Ascending aorta (tissue), 2 donors: ENCODE measurements at places on chromosomes 7 and 10.

- DNase-seq, result no peak
These were observed 250.1 kb upstream of the MBL2 start for GRCh38 chr10:53022611-53023088.

DNA sequence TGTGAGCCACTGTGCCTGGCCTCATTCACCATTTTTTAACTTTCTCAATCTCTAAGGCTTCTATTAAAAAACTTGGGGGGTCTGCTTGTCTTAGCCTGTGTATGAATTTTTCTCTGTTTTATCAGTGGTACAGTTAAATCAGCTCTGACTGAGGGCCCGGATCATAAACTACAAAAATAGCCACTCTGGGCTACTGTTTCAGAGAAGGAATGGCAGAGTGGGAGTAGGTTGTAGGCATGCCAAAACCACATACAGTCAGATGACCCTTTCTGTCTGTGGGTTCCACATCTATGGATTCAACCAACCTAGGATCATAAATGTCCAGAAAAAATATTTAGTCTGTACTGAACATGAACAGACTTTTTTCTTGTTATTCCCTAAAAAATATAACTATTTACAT lies 21.3 kb downstream of the TBC1D12 start:
- DNase-seq, result no peak

- DNase-seq, result no peak
These were observed 5.9 kb upstream of the LGI1 start for GRCh38 chr10:93751832-93752231.

GRCh38 chr7:95843286-95843685 lies 70.9 kb downstream of the DYNC1I1 start:
- DNase-seq, result no peak

- DNase-seq, result no peak
These were observed 382 bp upstream of the MBLAC1 start for GRCh38 chr7:100126239-100126930.

- no peak for DNase-seq
These were observed 156.5 kb upstream of the ITGB1 start for GRCh38 chr10:33114451-33114952.

DNA sequence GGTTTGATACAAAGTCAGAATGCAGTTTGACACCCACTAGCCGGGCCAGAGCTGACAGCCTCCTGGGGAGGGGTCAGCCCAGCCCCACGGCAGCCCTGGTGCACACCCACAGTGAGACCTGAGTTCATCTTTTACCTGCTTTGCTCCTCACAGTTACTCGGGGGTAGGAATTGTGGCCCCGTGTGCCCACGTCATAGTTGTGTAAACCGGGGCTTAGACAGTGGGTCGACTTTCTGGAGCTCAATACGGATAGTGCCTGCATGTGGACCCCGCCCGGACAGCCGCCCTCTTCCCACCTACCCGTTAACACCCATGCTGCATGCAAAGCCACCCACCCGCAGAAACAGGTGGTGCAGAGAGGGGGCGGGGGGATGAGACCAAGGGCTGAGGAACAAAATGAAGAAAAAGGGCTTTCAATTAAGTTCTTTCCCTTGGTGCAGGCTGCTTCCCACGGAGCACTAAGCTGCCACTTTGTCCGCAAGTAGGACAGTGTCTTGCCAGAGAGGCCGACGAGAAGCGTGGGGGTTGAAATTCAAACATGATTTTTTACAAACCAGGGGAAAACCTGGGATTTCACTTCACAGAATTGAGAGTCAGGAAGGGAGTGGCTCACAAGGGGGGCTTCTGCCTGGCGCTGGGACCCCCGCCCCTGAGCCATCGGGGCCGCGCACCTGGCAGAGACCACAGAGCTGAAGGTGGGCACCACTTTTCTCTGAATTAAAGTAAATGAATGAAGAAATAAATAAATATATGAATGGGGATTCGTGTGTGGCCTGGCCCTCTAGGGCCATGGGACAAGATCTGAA lies 24.6 kb upstream of the FOXL3 start:
- no peak for DNase-seq

DNA sequence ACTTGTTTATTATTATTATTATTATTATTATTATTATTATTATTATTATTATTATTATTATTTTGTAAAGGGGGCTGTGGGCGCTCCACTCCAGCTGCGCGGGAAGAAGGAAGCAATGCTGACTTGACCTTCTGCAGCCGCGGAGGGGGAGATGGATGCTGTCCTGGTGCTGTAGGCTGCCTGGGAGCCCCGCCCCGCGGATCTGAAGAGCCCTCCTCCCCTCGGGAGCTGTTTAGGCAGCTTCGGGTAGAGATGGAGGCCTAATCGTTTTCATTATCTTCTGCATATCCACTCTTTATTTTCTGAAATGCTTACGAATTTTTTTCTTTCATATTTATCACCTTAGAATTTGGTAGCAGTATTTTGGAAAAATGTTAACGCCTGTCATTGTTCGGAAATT lies 101.2 kb upstream of the KLF6 start:
- DNase-seq, result peak; percentile 78

DNA sequence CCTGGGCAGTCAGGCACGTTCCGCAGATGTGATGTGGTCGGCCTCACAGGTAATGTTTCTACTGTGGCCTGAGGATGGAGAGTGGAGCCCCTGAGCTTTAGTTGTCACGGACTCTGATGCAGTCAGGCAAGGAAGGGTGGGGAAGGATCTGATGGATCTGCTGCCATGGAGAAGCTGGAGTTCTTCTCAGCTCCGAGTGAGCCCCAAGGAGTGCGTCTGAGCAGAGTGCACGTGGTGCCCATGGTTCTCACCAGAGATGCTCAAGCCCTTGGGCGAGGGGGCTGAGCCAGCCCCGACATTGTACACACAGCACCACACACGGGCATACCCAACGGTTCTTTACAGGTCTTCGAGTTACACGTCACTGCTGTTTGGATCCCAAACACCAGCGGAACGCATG lies 192.5 kb downstream of the EBF3 start:
- no peak for DNase-seq

DNA sequence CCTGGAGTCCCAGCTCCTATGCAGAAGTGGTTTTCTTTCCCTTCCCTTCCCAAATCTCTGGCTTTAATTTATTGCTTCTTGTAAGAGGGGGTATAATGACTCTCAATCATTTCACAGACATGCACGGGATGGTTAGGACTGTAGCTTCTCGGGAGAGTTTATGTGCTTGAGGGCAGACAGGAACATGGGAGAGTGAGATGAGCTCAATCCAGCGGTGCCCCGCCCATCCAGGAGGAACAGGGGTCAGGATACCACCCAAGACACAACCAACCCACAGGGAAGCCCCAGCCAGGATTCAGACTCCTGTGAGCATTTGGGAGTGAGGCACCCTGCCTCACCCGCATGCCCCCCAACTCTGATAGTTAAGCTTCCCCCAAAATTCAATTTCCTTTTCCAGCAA lies 33.7 kb upstream of the GATAD1 start:
- no peak for DNase-seq
